ENCODE measurements at places on chromosomes 16 and 17. TPM values are rescaled to one million over a fixed set of nuclear protein-coding genes. Genes with fewer than 3 reads are reported as not detected.

TERB1 gene
- not detected for total RNA-seq

EVI2B gene
- total RNA-seq, result 3.5 TPM

KRT31 gene
- total RNA-seq, result not detected

OR1A1 gene
- total RNA-seq, result not detected

DBNDD1 gene
- total RNA-seq, result 0.09 TPM

MPHOSPH6 gene
- 10.1 TPM for total RNA-seq

ZSCAN10 gene
- not detected for total RNA-seq

TBC1D3E gene
- not detected for total RNA-seq
